ENCODE measurements at places on chromosomes 4 and X.
A peak's percentile ranks its signal among the peaks of the same experiment; 100 is the strongest.

DNA sequence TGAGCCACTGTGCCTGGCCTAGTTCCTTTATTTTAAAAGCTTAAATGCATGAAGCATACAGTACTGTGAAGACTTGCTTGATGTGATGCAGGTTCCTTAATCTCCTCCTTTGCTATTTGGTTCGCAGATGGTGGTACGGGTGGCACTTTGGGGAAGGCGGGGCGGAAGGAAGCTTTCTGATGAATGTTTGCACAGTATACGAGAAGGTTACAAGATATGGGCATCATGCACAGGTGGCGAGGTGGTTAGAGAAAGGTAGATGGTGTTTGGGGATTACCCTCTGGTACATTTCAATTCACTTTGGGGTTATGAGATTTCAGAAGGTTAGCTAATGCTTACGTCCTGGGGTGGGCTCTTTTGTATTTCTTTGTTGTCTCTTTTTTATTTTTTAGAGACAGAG lies 17.2 kb downstream of the RHOH start:
- DNase-seq: no peak

DNA sequence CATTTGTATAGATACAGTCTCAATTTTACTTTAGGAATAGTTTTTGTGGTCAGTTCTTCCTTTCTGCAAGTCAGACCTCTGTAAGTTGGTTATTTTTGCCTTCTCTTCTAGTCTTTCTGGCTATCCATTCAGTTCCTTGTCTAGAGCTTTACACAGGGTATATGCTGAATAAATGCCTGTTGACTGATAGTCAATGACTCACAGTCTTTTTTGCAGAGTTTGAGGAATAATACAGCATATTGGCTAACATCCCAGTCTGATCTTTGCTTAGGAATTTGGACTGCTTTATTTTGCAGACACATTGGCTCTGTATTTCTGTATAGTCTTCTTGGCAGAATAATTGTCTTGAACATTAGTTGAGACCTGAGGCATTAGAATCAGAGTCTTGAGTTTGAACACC lies 132.4 kb downstream of the MAGEC1 start:
- no peak for DNase-seq

- no peak for DNase-seq
These were observed 60.1 kb upstream of the XAGE1B start for GRCh38 chrX:52576946-52577345.

DNA sequence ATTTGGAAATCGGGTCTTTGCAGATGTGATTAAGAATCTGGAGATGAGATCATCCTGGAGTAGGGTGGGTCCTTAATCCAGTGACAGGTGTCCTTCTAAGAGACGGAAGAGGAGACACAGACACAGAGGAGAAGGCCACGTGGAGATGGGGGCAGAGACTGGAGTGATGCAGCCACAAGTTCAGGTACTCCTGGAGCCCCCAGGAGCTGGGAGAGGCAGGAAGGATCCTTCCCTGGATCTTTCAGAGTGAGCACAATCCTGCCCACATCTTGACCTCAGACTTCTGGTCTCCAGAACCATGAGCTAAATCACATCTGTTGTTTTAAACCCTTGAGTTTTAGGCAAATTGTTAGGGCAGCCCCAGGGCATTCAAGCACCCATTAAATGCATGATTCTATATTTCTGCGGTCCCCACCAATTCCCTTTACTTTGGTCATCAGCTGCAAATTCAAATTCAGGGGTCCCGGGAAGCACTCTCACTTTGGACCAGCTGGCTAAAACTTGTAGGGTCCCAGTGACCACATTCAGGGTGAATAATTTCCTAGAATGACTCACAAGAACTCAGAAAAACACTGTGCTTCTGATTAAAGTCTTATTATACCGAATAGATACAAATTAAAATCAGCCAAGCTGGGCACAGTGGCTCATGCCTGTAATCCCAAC lies 12.8 kb upstream of the AKAP17A start:
- no peak for DNase-seq

DNA sequence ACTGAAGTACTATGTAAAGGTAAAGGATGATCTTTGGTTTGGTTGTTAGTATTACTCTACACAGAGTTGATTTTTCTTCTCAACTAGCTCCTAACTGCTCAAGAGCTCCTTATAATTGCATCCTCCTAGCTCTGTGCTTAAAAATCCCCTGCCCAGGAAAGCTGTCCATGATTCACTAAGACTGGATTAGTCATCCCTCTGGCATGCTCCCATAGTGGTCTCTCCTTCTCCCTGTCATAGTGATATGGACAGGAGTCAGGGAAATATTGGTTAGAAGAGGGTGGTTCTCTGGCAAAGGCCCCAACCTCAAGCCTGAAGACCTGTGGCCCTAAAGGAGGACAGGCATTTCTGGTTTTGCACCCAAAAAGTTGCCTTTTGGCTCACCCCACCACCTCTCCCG lies 242.3 kb upstream of the KCNIP4 start:
- peak; percentile 78 for DNase-seq

DNA sequence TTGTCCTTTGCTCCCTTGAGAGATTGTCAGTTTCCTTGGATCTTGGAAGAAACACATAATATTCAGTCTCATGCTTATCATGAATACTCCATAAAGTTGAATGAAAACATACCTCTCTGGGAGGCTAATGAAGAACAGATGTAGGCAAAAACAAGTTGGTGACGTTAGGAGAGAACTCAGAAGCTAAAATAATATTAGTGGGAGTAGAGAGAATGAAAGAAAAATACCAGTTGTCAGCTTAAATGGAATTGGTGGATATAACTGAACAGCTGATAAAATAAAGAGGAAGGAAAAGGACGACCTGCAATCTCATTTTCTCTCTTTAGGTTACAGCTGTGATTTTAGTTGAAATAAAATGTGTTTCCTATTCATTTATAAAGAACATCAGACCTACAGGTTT lies 124.8 kb downstream of the SNCA start:
- no peak for DNase-seq

DNA sequence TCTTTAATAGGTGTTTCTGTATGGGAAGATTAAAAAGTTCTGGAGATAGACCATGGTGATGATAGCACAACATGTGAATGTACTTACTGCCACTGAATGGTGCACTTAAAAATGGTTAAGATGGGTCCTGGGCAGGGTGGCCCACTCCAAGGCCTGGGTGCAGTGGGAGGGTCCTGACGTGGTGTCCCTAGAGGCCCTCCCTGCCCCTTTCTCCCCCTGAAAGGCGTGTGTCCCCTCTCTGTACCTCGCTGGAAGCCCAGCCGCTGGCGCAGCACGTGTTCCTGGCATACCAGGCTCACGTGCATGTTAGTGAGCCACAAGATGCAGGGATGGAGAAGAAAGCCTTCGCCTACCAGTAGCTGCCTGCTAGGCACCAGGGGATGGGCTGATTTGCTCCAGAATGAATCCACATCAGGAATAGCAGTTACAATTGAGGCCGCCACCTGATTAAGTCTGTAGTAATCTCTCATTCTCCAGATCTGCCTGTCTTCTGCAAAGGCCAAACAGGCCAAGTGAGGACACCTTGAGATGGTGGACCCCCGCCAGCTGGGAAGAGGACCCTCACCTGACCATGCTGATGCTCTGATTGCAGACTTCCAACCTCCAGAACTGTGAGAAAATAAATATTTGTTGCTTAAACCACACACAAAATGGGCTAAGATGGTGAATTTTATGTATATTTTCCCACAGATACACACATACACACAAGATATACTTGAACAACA lies 67.5 kb downstream of the COQ2 start:
- DNase-seq: no peak
